ENCODE measurements at places on chromosomes 2 and 18. TPM values are rescaled to one million over a fixed set of nuclear protein-coding genes. Genes with fewer than 3 reads are reported as not detected.

DNA sequence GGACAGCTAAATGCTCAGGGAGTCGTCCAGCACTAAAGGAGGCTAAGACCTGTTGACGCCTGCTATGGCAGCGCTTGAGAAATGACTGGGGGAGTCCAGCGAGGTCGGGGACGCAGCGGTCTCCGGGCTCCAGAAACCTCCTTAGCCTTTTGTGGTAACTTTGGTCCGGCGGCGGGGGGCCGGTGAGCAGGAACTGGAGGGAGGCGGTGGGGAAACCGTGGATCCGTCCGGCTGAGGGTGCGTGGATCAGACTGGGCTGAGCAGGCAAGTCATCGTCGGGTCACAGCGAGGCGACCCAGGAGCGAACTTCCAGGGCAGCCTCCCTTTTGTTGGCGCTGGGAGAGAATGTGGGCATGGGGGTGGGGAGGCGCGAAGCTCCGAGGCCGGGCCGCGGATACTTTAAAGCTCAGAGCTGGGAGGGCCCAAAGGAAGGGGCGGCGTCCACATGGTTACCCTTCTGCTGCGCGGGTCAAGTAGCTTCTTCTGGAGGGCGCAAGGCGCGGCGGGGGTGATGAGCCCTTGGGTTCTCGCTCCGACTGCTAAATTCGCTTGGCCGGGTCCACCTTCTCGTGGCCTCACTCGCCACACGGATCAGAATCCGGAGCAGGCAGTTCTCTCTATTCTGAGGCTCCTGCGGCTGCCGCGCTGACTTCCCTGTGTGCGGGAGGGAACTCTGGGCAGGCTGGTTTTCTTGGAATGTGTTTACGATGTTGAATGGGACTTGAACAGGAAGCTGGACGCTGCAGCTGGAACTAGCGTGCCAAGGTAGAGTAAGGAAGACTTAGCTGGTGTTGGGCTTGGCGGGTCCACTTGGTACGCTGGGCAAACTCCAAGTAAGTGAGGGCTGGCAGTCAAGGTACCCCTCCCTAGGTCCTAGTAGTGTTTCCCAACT is 920 bp downstream of the GULP1 start:
- DNase-seq = no peak
- H3K27ac ChIP-seq = no peak overlapping the region
- no peaks in the 10 kb centered on the region for H3K36me3 ChIP-seq
- H3K4me3 ChIP-seq = no peak overlapping the region
- no peaks in the 10 kb centered on the region for H3K4me1 ChIP-seq

DNA sequence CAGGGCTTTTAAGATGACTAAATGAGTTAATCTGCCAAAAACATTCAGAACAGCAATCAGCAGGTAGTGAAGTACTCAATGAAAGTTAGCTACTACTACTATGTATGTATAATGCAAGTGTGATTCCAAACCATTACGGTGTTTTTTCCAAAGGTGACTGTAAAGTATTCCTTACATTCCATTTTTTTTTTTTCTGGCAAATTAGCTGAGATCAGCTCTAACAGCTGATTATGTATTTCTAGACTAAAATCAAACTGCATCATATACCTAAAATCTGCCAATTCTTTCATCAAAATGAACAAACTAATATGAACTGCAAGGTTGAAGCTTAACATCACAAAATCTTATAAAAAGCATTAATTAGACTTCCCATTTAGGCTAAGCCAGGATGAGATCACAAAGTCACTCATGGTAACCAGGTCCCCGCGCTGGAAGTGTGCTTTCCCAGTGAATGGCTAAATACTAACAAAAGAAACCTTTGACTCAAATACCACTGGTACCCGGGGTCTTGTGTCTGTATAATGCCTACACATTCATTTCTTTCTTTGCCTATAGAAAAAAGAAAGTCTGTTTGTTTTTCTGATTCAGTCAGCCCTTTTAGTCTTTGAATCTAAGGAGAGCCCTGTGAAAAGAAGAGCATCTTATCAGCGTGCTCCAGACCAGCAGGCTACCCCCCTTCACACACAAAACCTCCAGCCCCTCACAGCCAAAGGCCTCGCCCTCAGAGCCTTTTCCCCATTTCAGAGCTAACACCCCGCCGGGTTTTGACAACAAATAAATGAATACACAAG is 88.3 kb downstream of the RBMS1 start:
- peaks cover 61% of the 10 kb centered on the region for H3K4me1 ChIP-seq
- no peak for DNase-seq
- peaks cover 14% of the 10 kb centered on the region for H3K36me3 ChIP-seq
- peak overlapping the region; percentile 87 for H3K4me3 ChIP-seq
- no peak overlapping the region for H3K27ac ChIP-seq

GRCh38 chr2:67524777-67525176 is 127.6 kb downstream of the ETAA1 start:
- H3K27me3 ChIP-seq = no peaks in the 10 kb centered on the region
- H3K4me3 ChIP-seq = no peak overlapping the region
- DNase-seq = no peak
- H3K36me3 ChIP-seq = no peaks in the 10 kb centered on the region
- no peak overlapping the region for H3K27ac ChIP-seq
- H3K4me1 ChIP-seq = no peaks in the 10 kb centered on the region

DNA sequence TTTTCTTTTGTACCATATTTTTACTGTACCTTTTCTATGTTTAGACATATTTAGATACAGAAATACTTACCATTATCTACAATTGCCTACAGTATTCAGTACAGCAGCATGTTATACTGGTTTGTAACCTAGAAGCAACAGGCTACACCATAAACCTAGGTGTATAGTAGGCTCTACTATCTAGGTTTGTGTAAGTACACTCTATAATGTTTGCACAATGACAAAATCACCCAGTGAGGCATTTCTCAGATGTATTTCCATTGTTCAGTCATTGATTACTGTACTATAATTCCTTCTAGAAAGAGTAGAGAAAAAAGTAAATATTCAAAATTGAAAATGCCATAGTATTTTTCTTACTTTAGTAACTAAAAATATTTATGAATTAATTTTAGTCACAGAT is 490.1 kb upstream of the REG3G start:
- H3K4me3 ChIP-seq = no peak overlapping the region
- DNase-seq = no peak
- no peak overlapping the region for H3K27ac ChIP-seq
- no peaks in the 10 kb centered on the region for H3K4me1 ChIP-seq
- no peaks in the 10 kb centered on the region for H3K27me3 ChIP-seq
- H3K36me3 ChIP-seq = no peaks in the 10 kb centered on the region

- H3K27ac ChIP-seq = no peak overlapping the region
- no peaks in the 10 kb centered on the region for H3K36me3 ChIP-seq
- no peak for DNase-seq
- no peaks in the 10 kb centered on the region for H3K27me3 ChIP-seq
- no peak overlapping the region for H3K4me3 ChIP-seq
- H3K4me1 ChIP-seq = peaks cover 17% of the 10 kb centered on the region
Observed at GRCh38 chr2:195471163-195471562, 185.9 kb upstream of the SLC39A10 start.

GRCh38 chr2:36967236-36967876 is 1.0 kb upstream of the STRN start:
- peaks cover 22% of the 10 kb centered on the region for H3K4me1 ChIP-seq
- no peak for DNase-seq
- H3K27ac ChIP-seq = peak overlapping the region; percentile 99
- H3K27me3 ChIP-seq = no peaks in the 10 kb centered on the region
- no peaks in the 10 kb centered on the region for H3K36me3 ChIP-seq

DNA sequence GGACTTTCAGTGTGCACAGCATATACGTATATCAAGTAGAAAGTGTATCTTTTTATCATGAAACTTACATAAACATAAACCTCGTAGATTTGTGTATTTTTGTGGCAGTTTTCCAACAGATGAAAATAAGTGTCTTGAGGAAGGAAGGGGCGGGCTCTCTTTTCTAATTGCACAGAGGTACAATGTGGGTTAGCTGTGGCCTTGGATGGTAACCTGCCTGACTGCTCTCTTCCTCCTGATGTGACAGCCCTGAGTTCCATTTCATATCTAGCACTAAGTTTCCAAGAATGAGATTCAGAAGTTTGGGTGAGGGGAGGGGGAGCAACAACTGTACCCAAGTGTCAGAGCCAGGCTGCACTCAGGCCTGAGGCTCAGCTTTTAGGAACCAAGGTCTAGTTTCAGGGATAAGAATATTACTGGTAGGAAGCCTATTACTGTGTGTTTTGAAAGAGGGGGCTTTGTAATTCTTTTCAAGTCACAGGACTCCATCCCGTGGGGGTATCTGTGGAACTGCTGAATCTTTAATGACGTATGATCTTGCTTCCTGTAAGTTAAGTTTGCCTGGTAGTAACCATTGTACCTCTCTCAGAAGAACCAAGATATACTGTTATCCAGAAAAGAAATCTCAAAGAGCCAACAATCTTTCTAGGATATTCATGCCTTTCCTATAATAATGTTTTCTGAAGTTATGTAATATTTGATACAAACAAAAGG is 483.7 kb downstream of the PTPRM start:
- H3K27ac ChIP-seq = no peak overlapping the region
- H3K4me1 ChIP-seq = no peaks in the 10 kb centered on the region
- no peaks in the 10 kb centered on the region for H3K36me3 ChIP-seq
- peaks cover 7% of the 10 kb centered on the region for H3K27me3 ChIP-seq

DNA sequence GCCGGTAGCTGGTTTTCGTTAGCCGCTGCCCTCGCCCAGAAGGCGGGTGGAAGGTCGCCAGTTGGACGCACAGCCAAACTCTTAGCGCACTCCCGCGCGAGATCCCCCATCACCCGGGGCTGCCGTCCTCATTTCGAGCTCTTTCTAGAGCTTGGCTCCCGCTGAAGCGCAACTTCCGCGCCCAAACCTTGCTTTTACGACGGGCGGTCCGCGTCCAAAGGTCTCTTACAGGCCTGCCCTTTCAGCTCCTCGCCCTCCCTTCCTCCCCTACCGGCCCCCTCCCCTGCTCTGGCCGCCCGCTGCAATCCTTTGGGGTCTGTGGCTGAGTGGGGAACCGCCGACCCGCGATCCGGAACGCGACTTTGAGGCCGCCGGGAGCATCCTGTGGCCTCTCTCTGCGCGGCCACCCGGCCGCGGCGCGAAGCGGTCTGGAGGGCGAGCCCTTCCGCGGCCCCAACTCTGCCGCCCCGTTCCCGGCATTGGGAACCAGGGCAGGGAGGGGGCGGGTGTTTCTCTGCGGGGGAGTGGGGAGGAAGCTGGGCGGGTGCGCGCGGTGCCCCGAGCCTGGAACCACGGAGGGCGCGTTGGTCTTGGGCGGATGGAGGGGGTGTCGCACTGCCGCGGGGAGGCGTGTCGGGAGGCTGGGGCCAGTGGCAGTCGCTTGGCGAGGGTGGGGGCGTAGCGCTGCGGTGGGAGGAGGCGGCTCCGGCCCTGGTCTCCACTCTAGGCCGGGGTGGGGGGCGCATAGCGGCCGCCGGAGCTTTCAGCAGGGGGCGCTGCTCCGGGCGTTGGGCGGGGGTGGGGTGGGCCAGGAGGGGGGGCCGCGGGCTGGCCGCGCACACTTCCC is at the start of gene GDF7:
TSS of gene GDF7 (plus strand) at position 841 of the 847 bp plus-strand sequence. CDS start 96 bp downstream, outside the sequence.
- H3K27ac ChIP-seq = no peak within 1 kb of the TSS
- H3K27me3 ChIP-seq = peaks cover 88% of the 10 kb centered on the region
- no peak for DNase-seq
- no peaks in the 10 kb centered on the region for H3K36me3 ChIP-seq

- H3K27ac ChIP-seq = no peak overlapping the region
- no peak for DNase-seq
- H3K27me3 ChIP-seq = no peaks in the 10 kb centered on the region
- H3K36me3 ChIP-seq = no peaks in the 10 kb centered on the region
Observed at GRCh38 chr2:205747829-205748386, 65.6 kb downstream of the NRP2 start.

DNA sequence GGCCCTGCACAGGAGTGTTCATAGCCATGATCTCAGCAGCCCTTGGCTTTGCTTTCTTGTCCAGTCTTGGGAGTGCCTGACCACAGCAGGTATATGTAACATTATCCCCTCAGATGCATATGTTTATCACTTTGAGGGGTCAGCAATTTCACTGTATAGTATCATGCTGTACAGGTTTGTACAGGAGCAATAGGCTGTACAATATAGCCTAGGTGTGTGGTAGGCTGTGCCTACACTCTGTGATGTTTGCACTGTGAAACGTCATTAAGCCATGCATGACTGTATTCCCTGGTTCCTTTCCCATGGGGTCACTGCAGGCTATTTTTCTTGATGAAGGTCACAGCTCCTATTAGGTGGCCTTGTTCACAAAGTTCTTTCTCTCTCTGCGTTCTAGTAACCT is 4.7 kb upstream of the IL36G start:
- H3K36me3 ChIP-seq = no peaks in the 10 kb centered on the region
- no peak overlapping the region for H3K4me3 ChIP-seq
- DNase-seq = no peak
- no peaks in the 10 kb centered on the region for H3K4me1 ChIP-seq
- no peak overlapping the region for H3K27ac ChIP-seq
- H3K27me3 ChIP-seq = no peaks in the 10 kb centered on the region

DNA sequence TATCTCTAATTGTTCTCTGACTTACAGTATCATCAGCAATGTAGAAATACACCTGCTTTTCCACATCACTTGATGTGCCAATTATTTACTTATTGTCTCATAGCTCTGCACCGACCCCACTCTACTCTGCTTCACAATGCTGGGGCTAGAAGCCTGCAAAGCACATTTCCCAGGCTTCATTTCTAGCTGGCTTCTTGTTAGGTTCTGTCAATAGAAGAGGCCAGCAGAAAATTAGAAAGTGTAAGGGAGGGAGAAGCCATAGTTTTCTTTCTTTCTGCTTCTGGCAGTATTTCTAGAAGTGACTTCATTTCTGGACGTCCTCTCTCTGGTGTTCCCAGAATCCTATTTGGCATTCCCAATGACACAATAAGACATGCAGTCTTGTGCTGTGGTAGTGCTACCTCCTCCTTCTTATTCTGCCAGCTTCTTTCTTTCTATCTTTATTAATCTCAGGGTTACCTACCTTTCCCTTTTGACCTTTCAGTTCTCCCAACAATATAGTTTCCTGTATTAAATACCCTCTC is 12.5 kb upstream of the TANC1 start:
- no peaks in the 10 kb centered on the region for H3K27me3 ChIP-seq
- no peaks in the 10 kb centered on the region for H3K4me1 ChIP-seq
- DNase-seq = no peak
- no peaks in the 10 kb centered on the region for H3K36me3 ChIP-seq
- no peak overlapping the region for H3K27ac ChIP-seq

DNA sequence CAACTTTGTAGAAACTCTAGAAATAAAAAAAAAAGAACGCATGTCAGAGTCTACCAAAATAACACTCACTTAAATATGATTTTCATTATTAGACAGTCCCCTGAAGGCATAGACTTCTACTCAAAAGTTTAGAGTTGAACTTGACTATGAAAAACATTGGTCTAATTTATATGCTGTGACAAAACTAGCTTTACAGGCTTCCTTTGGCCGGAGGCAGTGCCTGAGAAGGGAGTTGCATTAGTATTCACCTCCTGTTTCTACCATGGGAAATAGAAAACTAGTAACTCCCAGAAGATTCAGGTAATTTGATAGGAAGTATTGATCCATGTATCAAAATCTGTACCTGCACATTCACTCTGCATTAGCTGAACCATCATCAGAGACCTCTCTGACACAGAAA is 163.4 kb upstream of the NOSTRIN start:
- no peak for DNase-seq
- H3K27ac ChIP-seq = no peak overlapping the region
- no peaks in the 10 kb centered on the region for H3K36me3 ChIP-seq

GRCh38 chr2:64485331-64485730 is 31.4 kb downstream of the LGALSL start:
- no peak overlapping the region for H3K4me3 ChIP-seq
- no peak for DNase-seq
- H3K36me3 ChIP-seq = no peaks in the 10 kb centered on the region
- H3K27me3 ChIP-seq = no peaks in the 10 kb centered on the region
- H3K4me1 ChIP-seq = no peaks in the 10 kb centered on the region

Gene FANCL
- polyA plus RNA-seq = 2.5 TPM

Gene KIAA2012
- polyA plus RNA-seq = not detected

Gene RBFA
- 5.7 TPM for polyA plus RNA-seq

Gene GAREM1
- polyA plus RNA-seq = 0.03 TPM

Gene FBXO41
- 0.29 TPM for polyA plus RNA-seq

Data from CD14-positive monocyte (primary cell).